ENCODE measurements at places on chromosomes 7 and 10. TPM values are rescaled to one million over a fixed set of nuclear protein-coding genes. Genes with fewer than 3 reads are reported as not detected.

Gene HOXA11
- total RNA-seq, result 9.6 TPM

Gene GARIN1A
- total RNA-seq, result 0.43 TPM

Gene NODAL
- not detected for total RNA-seq

Gene NAT16
- total RNA-seq, result not detected

Gene ASAH2
- total RNA-seq, result 1.00 TPM
